ENCODE measurements at places on chromosomes 6 and 20.

DNA sequence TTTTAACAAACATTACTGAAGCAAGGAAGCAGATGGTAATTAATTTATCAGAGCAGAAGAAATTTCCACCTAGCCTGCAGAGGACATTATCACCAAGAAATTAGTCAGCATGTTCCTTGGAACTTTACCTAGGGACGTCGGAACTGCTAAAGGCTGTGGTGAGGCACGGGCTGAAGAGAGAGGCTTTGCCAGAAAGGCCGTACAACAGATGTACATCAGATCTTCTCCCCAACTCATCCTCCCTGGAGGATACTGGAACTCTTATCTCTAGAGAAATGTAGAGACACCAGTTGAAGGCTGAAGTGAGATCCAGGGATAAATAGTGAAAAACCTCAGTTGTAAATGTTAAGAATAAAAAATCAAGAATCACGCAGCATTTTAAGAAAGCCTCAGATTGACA, 257.1 kb downstream of the SAMD5 start:
- DNase-seq: no peak

DNA sequence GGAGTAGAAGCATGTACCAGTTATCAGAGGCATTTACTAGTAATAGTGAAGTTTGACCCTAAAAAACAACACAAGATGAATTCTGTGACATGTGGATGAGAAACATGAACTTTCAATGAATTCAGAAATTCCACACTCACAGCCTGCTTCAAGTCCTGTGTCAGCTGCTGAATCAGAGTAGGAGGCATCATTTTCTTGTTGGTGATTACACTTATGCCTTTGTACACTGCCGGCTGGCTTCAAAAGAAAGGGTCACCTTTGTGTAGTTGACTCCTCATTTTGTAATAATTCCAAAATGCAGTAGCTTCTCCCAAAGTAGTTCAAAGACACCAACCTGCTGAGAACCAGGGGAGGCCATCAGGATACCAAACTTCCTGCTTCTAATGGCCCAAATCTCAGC, 165.5 kb downstream of the BACH2 start:
- DNase-seq: no peak

GRCh38 chr6:133431031-133431430, 189.9 kb downstream of the EYA4 start:
- DNase-seq: no peak

- DNase-seq: no peak
These were observed 17.6 kb downstream of the LRRN4 start for GRCh38 chr20:6036213-6036612.

DNA sequence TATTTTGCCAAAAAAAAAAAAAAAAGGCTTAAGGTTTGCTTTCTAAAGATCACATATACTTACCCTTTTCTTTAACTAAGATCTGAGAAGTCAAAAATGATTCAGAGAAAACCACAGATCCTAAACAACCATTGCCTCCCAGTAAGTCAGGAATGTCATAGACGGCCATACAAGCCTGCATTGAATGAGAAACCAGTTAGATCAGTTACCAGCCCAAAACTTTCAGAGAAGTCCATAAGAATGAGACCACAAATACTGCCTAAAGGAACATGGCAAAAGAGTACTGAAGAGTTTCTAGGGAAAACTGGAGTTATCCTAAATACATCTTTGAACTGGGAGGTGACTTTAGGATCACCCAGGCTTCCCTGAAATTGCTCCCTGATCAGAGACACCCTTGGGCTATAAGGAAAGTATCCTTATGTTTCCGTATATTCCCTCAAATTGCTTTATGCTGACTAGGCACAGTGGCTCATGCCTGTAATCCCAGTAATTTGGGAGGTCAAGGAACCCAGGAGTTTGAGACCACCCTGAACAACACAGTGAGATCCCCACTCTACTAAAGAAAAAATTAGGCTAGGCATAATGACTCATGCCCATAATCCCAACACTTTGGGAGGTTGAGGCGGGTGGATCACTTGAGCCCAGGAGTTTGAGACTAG, 79.4 kb upstream of the SLC4A11 start:
- no peak for DNase-seq

DNA sequence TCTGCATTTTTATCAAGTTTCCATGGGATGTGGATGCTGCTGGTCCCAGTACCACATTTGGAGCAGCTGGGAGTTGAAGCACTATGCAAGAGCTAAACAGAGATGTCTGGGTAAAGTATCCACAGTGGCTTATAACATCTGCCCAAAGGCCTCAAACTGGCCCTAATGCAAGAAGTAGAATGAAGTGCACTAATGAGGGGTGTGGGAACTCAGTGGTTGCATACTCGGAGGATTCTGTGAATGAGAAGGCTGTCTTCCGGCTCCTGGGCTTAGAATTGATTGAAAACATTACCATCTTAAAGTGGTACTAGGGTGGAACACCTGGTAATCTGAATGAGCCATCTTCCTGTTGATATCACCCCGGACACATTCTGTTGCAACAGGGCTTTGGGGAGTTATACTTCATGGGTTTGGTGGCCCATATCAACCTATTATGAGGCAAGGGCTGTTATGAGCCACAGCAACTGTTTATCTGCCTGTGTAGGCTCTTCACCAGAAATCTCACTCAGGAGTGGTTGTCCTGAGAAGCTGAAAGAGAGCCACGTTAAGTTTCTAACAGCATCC, 54.7 kb upstream of the SNRPB2 start:
- DNase-seq: no peak

- no peak for DNase-seq
These were observed 49.1 kb downstream of the ARMC2 start for GRCh38 chr6:108897371-108897770.

- peak; percentile 12 for DNase-seq
These were observed 497.7 kb upstream of the MARCKS start for GRCh38 chr6:113359155-113360140.

GRCh38 chr6:118495485-118496280, 52.4 kb upstream of the PLN start:
- no peak for DNase-seq

DNA sequence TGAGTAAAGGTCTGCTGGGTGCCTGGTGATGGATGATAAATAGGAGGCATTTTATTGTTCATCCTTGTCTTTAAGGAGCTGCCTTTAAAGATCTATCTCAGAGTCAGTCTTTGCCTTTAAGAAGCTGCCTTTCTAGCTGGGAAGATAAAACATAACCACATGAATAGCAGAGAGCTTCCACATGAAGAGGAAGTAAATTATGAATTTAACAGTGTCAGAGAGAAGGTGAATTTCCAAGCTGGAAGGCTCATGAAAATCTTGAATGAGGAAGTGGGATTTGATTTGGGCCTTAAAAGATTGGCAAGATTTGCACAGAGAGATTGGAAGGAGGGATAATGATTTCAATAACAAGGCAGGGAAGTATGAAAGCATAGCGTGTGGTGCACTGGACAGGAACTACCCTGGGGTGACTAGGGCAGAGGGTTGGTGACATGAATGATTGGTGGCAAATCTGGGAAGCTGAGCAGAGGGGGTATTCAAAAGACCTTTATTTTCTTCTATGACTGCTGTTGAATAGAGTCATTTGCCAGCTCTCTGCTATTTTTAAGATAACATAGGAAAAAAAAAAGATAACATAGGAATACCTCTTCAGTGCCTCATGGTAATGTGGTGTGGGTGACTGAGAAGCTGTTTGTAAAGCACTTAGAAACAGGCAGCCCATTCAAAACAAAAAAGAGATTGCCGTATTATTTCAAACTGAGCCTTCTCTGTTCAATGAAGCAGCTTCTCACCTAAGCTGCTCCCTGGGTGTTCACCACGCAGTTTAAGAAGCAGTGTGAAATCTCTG, 591.6 kb downstream of the PKHD1 start:
- no peak for DNase-seq

GRCh38 chr6:75117701-75118100, 88.2 kb downstream of the COL12A1 start:
- DNase-seq: no peak
